ENCODE measurements at places on chromosomes 2 and 18.

GRCh38 chr2:164429354-164429753, 191.9 kb downstream of the GRB14 start:
- no peak for DNase-seq

GRCh38 chr2:117523267-117523666, 291.2 kb upstream of the DDX18 start:
- no peak for DNase-seq

DNA sequence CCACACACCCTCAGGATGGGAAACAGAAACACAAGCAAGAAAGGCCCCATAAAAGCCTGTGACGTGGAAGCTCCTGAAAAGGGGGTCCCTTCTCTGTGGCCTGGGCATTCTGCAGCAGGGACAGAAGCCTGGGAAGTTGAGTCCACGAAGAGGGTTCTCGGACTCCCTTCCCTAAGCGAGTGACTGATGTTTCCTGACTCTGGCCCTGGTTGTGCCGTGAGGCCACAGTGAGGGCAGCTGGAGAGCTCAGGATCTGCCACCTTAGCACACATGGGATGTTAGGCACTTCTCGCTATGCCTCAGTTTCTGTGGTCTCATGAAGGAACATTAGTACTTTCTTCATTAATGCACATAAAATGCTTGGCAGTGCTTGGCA, 87.2 kb upstream of the ZFP36L2 start:
- DNase-seq: no peak

DNA sequence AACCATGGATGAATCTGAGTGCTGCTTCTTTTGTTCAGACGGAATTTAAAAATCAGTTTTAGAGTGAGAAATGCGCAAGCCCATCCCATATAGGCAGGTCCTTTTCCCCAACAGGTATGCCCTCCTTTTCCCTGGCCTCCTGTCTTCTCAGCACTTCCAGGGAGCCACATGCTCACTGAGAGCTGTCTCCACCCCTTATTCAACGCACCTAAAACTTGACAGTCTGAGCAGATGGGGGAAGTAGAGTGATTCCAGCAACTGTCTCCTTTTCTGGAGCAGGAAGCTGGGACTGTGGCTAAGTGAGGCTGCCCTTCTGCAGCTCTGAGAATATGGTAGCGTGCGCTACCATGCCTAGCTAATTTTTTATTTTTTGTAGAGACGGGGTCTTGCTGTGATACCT, 53.1 kb upstream of the NOSTRIN start:
- no peak for DNase-seq

DNA sequence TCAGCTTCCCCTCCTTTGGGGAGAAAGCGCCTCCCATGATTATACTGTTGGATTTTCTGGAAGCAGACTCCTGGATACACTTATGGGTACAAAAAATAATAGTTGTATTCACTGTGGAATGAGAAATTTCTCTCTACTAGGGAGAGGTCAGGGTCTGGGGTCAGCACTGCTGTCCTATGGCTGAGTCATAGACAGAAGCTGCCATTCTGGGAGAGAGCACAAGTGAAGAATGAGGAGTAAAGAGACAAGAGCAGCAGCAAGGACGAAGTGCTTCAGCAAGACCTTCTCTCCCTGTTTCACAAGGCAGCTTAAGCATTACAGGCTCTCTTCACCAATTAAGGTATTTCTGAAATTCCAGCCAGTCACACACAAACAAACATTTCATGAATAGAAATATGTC, 10.1 kb upstream of the UNC80 start:
- no peak for DNase-seq

DNA sequence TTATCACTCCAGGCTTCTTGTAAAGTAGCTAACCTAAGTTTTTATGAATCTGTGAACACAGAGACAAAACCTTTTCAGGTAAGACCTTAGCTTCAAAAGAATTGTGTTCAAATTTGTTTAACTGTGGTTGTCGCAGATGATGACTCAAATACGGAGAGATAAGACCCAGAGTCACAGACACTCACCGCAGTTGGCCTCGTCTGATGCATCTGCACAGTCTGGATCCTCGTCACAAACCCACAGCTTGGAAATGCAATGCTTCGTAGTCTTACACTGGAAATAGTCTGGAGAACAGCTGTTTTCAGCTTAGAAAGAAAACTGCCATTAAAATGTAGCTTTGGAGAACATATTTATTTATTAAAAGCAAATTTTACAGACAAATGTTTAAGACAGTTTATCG, 1662.1 kb upstream of the NXPH2 start:
- no peak for DNase-seq

DNA sequence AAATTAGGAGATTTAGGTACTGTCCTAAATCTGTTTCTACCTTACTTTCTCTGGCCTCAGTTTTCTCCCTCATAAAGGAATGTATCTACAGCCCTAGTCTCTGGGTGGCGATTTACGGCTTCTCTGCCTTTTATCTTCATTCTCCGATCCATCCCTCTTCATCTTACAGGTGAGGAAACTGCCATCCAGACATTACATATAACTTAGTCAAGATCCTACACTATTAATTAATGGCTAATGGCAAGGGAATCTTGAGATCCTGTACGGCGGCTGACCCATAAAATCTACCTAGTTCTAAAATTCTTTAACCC, 386 bp upstream of the YIPF4 start:
- DNase-seq: no peak

DNA sequence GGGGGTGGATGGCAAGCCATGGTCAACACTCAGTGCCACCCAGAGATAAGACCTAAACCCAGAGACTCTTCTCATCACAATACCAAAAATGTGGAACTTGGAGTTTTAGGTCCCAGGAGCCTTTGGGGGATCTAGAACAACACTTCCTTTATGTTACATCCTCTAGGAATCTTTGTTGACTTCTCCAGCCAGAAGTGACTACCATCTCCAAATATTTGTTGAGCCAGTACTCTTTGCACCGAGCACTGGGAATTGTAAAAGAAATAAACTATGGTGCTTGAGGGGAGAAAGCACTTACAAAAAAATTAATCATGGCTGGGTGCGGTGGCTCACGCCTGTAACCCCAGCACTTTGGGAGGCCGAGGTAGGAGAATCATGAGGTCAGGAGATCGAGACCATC, 120.0 kb upstream of the TMEM200C start:
- no peak for DNase-seq

- DNase-seq: no peak
Observed at GRCh38 chr2:66389651-66390131, 45.2 kb upstream of the MEIS1 start.

GRCh38 chr2:155841442-155841841, 491.1 kb downstream of the NR4A2 start:
- DNase-seq: no peak

- no peak for DNase-seq
Observed at GRCh38 chr18:79118797-79119196, 49.6 kb downstream of the ATP9B start.

GRCh38 chr2:113227290-113227689, 51.4 kb downstream of the PAX8 start:
- no peak for DNase-seq

GRCh38 chr18:11175266-11175979, 26.1 kb upstream of the PIEZO2 start:
- DNase-seq: no peak

DNA sequence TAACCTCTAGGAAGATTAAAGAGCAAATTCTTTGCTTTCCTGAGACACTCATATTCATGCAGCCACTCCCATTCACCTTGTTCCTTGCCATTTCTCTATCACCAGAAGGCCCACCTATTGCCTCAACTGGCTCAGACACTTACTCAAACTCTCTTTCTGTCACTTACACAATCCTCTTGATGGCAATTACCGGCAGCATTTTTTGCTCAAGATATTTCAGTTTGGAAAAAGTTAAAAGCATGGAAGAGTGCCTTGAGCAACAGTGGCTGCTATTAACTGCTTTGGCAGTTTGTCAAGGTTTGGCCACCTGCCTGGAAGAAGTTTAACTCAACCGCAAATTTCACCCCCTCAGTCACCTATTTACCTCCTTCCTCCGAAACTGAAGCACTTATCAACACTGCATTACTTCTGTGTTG, 1104.0 kb upstream of the PIK3C3 start:
- DNase-seq: no peak

DNA sequence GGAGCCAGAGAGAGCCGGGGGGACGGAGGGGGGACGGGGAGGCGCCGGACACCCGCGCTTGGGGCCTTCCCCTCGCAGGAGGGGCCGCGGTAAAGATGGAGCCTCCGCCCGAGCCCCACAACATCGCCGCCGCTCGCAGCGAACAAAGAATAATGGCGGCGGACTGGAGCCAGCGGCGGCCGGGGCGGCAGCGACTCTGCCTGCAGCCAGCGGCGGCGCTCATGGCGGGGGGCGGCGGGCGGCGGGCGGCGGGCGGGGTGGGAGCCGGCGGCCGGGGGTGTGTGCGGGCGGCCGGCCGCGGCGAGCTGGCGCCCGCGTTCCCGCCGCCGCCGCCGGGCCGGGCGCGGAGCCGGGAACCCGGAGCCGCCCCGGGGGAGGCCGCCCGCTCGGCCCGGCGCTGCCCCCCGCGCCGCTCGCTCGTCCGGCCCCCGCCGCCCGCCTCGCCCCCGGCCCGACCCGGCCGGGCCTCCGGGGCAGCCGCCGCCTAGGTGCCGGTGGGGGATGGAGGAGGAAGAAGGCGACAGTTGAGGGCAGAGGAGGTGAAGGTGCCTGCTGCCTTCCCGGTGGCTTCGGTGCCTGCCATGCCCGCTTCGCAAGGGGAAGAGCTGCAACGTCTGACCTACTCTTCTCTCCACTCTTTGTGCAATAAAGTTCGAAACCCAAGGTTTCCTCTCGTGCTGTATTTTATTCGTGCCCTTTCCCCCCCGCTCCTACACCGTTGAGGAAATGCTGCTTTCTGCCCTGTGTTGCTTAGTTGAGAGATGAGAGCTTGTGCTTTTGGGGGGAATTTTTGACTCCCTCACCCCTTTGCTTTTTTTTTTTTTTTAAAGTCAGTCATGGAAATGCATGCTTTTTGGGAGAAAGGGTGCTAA, 634 bp downstream of the CREB1 start:
- DNase-seq: peak; percentile 73

- no peak for DNase-seq
Observed at GRCh38 chr2:207813942-207814341, 44.2 kb upstream of the FZD5 start.

GRCh38 chr2:170524828-170525565, 190.1 kb upstream of the SP5 start:
- no peak for DNase-seq

GRCh38 chr2:229133155-229133772, 137.8 kb downstream of the PID1 start:
- DNase-seq: peak; percentile 26

GRCh38 chr2:127575185-127575765, 39.8 kb downstream of the MYO7B start:
- DNase-seq: no peak

GRCh38 chr18:44080054-44080453, 600.6 kb upstream of the SETBP1 start:
- DNase-seq: no peak

DNA sequence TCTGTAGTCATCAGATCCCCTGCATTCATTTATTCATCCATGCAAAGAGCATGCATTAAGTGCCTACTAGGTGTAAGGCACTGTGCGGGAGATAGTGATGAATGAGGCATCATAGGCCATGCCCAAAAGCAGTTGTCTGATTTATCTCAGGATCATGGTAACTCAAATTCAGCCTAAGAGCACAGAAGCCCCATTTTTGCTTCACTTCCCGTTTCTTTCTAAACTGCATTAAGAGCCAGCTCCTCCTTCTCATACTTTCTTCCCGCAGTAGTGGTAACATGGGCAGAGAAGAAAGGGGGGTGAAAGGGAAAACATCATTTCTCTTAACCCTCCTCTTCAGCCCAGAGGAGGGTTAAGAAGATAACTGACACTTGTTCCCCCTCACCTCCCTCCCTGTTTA, 2.9 kb downstream of the GPR45 start:
- no peak for DNase-seq
